ENCODE measurements at places on chromosomes 5 and 9. TPM values are rescaled to one million over a fixed set of nuclear protein-coding genes. Genes with fewer than 3 reads are reported as not detected.

DNA sequence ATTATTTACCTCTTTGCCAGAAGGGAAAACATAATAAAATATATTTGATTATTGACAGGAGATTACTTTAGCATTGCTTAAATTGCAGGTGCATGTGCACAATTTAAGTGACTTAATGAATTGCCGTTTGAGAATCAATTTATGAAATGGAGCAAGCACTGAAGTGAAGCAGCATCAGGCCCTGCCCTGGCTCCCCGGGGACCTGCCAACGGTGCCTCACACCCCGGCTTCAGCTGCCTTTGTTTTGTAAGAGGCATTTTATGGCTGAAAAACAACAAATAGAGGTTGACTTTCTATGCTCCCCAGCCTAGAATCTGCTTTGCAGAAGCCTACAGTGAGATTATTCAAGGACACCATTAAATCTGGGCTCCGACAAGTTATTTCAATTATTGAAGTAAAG lies 359.1 kb upstream of the IRX4 start:
- no peak for DNase-seq

GRCh38 chr9:92610470-92611420 lies 59.2 kb downstream of the IPPK start:
- DNase-seq = no peak

DNA sequence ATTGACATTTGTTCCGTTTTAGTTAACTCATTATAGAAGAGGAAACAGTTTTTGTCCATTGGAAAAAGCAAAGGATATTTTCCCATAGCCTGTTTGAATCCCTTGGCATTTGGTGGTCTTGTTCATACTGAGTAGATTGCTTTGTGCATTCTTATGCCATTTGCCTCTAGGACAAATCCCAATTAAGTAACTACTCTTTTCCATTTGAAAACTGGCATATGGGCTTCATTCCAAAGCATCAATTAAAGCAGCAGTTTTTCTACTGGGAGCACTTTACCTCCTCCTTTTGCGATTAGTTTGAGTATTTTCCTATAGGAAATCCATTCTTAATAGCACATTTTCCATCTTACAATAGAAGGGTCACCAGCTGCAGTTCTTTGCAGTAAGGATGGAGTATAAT lies 31.2 kb downstream of the GPR21 start:
- no peak for DNase-seq

The KDM4C gene
- polyA plus RNA-seq = 9.9 TPM

The CD72 gene
- polyA plus RNA-seq = 2.9 TPM

DNA sequence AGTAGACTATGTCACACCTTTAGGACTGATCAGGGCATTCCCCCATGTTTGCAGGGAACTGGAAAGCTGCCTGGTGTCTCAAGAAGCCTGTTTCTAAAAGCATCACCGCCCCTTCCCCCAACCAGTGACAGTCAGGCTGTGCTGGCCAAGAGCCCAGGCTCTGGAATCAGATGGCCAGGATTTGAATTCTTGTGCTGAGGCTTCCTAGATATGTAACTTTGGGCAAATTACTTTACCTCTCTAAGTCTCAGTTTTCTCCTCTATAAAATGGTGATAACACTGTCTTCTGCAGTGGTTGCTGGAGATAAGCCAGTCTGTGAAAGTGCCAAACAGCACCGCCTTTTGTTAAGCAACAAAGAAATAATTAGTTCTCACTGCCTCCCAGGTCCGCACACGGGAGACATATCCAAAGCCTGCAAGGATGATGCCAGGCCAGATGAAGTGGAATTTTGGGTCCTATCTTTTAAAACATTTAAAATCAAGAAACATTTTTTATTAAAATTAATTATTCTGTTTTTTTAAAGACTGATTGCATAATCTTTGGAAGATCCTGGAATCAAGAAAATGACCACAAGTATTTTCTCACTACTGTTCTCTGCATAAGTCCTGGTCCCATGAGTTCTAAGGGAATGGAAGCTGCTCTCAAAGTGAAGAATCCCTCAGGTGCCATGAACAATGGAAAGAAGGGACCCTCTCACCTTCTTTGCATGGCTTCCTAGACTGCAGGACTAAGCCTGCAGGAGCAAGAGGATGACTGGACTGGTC lies 13.9 kb downstream of the SLC31A2 start:
- DNase-seq = no peak

The CCDC152 gene
- 18.6 TPM for polyA plus RNA-seq

The C6 gene
- polyA plus RNA-seq = 2.4 TPM

DNA sequence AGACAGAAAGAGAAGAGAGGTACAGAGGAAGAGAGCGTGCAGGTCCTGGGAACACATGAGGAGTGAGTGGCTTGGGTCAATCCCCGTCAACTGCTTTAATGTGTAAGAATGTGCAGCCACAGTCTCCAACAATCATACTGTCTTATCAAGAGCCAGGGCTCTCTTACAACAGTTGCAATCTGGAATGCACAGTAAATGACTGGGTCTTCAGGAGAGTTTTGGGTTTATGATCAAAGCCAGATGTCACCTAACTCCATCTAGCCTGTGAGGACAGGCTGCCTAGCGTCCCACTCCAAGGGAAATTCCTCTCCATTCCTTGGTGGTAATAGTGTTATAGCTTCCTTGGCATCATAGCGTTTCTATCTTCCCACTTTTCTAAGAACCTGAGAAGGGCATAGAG lies 75.0 kb upstream of the TRIO start:
- DNase-seq = no peak

DNA sequence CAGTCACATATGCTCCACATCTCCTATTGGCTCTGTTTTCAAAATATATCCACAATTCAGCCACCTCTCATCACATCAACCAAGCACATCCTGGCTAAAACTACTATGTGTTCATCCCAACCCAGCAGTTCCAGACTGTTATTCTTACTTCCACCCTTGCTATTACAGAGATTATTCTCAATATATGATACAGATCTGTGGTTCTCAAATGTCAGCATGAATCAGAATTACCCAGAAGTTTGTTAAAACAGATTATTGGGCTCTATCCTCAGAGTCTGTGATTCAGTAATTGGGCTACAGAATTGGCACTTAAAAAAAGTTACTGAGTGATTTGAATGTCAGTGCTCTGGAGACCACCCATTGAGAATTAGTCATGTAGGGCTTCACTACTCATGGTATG lies 78.8 kb upstream of the IZUMO3 start:
- no peak for DNase-seq

The HDHD3 gene
- 17.2 TPM for polyA plus RNA-seq

The PCDHGC5 gene
- 0.76 TPM for polyA plus RNA-seq

- DNase-seq = no peak
These were observed 170.9 kb downstream of the SEC61B start for GRCh38 chr9:99392986-99393385.

GRCh38 chr9:117325110-117325731 lies 89.6 kb downstream of the ASTN2 start:
- no peak for DNase-seq

The BAAT gene
- 0.39 TPM for polyA plus RNA-seq

DNA sequence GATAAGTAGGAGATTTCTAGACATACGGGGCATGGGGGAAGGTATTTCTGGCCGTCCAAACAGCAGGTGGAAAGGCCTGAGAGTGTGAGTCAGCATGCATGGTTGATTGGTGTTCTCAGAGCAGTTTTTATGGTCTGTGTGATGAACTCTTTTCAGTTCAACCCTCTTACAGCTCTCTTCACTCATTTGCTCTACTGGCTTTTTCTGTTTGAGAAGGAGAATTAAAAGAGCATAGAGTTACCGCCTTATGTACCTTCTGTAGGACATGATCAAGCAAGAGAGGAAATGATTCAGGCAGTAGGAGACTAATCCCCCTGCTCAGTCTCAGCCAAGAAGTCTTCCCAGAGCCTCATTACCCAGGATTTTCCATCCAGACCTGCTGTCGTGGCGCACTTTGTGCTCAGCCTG lies 92.4 kb downstream of the PRDM6 start:
- no peak for DNase-seq

The NUDT12 gene
- 19.7 TPM for polyA plus RNA-seq

- no peak for DNase-seq
These were observed 27.1 kb downstream of the HNRNPH1 start for GRCh38 chr5:179596421-179596820.

GRCh38 chr9:136860529-136860928 lies 5.6 kb downstream of the EDF1 start:
- no peak for DNase-seq

The GPX3 gene
- 60.3 TPM for polyA plus RNA-seq

DNA sequence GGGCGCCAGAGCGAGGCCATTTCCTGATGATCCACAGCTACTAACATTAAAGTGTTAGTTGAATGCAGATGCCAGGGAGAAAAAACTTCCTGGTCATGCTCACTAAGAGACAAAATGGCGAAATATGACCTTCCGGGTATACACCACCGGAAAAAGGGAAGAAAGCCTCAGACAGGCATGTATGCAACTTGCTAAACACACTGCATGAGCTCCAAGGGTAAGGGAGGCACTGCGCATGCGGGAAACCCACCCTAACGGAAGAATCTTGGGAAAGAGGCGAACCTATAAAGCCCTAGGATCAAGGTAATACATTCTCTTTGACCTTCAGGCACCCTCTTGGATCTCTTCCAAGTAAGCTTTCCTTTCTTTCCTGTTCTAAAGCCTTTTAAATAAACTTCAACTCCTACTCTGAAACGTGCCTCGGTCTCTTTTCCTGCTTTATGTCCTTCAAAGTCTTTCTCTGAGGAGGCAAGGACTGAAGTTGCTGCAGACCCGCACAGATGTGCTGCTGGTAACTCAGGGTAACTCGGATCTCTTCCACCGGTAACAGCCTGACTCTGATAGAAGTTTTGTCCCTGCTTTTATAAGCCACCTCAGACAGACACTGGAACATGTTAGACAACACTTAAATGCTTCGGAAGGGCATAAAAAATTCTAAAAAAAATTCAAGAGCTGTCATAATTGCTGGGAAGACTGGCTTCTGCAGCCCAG lies 64.9 kb downstream of the DTWD2 start:
- no peak for DNase-seq

Data from right lung (tissue), 10 donors.